Stimulated activated CD8-positive, alpha-beta memory T cell treated with anti-CD3 and anti-CD28 coated beads, Interleukin-4, amount 100 ng/mL, for 1 hour (primary cell): ENCODE measurements at places on chromosomes 13 and 19.

GRCh38 chr13:33025220-33025744, 9.1 kb downstream of the KL start:
- no peak for DNase-seq

- DNase-seq = no peak
These were observed 33.1 kb downstream of the CAPN12 start for GRCh38 chr19:38710928-38711725.

GRCh38 chr13:93797463-93797862, 570.9 kb downstream of the GPC6 start:
- DNase-seq = no peak

DNA sequence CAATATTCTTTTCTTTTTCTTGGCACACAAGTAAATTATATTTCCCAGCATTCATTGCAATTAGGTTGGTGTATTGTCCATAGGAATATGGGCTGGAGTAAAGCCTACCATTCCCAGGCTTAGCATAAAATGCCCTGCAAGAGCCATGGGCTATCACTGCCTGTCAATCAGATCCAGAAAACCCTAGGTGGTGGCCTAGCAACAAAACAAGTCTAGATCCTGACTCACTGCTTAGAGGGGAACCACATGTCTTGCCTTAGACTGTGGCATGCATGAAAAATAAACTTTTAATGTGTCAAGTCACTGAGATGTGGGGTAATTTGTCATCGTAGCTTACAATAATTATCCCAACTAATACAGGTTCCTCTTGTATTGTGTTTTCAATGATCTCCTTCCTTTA, 16.2 kb downstream of the SOX21 start:
- DNase-seq = no peak

GRCh38 chr13:98503175-98504028, 73.5 kb downstream of the STK24 start:
- DNase-seq = no peak

GRCh38 chr19:38880076-38880881, 2.2 kb upstream of the RINL start:
- DNase-seq = no peak

DNA sequence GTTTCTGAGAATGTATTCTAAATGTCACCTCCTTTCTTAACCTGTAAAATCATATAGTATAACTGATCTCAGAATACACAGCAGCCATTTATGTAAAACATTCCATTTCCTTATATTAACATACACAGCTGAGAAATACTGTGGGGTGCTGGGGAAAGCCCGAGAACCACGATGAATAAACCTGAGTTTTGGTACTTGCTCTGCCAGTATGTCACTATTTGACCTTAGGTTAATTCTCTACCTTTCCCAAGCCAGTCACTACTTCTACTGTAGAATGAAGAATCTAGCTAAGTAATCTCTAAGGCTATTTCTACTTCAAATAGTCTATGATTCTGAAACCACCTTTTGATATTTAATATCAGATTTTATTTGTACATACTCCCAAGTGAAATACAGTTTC, 173.7 kb downstream of the TBC1D4 start:
- no peak for DNase-seq

DNA sequence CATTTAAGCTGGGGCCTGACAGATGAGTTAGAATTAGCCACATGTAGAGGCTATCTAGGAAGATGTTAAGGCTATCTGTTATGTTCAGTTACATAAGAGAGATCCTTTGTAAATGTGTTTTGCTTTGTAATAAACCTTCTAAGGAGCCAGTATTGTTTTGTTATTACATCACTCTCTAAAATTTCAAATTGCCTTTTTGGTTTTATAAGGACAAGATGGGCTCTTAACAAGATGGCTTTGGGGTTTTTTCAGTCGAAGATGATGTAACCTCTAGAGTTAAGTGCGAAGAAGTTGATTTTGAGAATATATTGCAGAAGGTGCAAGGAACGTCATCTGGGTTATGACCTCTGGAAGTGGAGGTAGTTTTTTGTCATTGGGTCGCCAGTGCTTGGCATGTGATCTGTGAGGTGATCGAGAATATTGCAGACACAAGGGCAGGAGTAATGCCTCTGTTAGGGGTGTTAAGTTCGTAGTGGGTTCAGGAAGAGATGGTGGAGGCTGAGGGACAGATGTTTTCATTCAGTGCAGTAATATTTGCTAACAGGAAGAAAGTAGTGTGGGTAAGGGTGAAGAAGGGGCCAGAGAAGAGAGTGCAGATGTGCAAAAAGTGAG, 12.7 kb downstream of the LSM14A start:
- no peak for DNase-seq

DNA sequence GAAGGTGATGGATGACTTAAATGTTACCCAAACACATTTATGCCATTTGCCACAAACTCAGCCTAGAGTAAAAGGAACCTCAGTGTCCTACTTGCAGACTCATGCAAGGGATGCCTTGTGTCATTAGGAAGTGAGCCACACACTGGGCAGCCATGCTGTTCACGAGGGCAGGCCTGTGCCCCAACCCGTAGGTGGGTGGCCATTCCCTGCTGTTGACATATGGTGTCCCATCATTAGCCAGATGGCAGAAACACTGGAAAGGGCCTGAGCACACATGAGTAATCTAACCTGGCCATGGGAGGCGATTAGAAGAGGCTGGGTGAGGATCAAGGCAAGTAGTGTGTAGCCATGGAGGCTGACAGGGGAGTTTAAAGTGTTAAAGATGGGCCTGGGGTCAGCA, 9.7 kb upstream of the LRCH1 start:
- no peak for DNase-seq

GRCh38 chr13:109642358-109642757, 144.0 kb downstream of the IRS2 start:
- DNase-seq = no peak
